Hematopoietic multipotent progenitor cell treated with erythropoietin and hydrocortisone succinate and interleukin-3 and kit ligand, for 15 days (in vitro differentiated cells): ENCODE measurements at places on chromosomes 16 and 17.
A peak's percentile ranks its signal among the peaks of the same experiment; 100 is the strongest.

GRCh38 chr17:31175237-31175636, 80.5 kb downstream of the NF1 start:
- DNase-seq, result no peak

DNA sequence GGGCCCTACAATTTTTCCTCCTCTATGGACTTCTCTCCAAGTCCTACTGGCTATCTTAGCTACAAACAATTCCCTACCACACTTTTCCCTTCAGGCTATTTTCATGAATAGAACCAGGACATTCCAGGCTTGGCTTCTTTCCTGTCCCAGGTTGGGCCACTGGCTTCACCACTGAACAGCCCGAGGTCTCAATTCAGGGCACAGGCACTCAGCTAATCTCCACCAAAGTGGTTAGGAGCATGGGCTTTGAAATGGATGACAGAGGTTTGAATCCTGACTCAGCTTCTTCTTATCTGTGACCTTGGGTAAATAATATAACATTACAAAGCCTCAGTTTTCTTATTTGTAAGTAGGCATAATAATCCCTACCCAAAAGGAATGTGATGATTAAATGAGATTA, 50.9 kb upstream of the ZNF629 start:
- peak; percentile 2 for DNase-seq

DNA sequence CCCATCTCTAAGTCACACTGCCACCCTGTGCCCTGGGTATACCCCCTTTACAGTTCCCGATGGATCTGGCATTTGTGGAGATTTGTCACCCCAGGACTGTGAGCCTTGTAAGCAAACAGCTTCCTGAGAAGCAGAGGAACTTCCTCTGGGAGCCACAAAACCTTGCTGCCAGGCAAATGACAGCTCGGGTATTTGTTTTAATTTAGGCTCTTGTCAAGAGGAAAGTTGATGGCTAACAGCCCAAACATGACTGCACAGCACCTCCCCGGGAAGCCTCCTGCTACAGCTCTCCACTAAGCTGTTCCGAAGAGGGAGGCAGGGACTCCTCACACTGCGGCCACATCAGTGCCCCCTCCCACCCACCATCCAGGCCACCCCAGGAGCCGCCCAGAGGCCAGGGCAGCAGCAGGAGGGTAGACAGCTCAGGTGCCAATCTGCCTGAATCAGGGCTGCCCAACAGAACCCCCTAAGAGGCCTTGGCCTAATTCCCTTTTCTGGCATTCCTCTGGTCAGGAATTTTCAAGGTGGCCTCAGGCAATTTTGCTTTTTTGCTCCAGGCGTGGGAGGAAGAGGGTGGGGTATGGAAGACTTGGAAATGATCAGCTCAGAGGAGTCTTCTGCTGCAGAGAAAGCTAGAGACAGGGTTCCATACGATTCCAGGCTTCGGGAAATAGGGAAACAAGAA, 2.6 kb downstream of the ABR start:
- DNase-seq, result no peak

DNA sequence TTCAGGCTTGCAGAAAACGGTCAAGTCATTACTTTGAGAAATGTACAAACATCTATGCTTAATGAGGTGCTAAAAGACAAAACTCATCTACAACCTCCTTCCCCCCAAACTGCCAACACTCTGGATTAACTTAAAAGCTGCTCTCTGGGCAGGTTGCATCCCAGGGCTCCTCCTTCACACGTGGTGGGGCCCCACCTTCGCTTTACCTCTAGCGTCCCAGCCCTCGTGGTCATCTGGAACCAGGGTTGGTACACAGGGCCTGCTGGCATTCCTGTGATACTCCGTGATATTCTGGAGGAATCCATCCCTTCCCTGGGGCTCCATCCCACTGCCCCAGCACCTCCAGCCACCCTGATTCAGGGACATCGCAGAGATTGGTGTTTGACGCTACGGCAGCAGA, 4.8 kb downstream of the METRNL start:
- DNase-seq, result no peak
